ENCODE measurements at places on chromosomes 1 and 21. TPM values are rescaled to one million over a fixed set of nuclear protein-coding genes. Genes with fewer than 3 reads are reported as not detected.

CFHR4 gene
- total RNA-seq, result not detected

GRCh38 chr1:35715568-35716002 is 3.1 kb downstream of the C1orf216 start:
- H3K4me1 ChIP-seq, result no peaks in the 10 kb centered on the region
- peaks cover 10% of the 10 kb centered on the region for H3K36me3 ChIP-seq
- no peak overlapping the region for H3K4me3 ChIP-seq
- no peak overlapping the region for H3K27ac ChIP-seq
- H3K27me3 ChIP-seq, result no peaks in the 10 kb centered on the region

SGIP1 gene
- 1.6 TPM for total RNA-seq

CD247 gene
- 1.2 TPM for total RNA-seq

DNA sequence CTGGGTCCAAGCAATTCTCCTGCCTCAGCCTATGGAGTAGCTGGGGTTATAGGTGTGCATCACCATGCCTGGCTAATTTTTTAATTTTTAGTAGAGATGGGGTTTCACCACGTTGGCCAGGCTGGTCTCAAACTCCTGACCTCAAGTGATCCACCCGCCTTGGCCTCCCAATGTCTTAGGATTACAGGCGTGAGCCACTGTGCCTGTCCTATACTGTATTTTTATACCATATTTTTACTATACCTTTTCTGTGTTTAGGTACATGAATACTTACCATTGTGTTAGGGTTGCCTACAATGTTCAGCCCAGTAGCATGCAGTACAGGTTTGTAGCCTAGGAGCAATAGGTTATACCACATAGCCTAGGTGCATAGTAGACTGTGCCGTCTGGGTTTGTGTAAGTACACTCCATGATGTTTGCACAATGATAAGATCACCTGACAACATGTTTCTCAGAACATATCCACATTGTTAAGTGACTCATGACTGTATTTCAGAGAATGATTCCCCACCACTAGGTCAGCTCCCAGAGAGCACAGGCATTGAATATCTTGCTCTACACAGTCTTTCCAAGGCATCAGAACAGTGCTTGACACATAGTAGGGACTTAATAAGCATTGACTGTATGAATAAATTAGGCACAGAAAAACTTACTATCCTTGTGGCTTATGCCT is 6.0 kb upstream of the CITED4 start:
- H3K4me1 ChIP-seq, result no peaks in the 10 kb centered on the region
- no peaks in the 10 kb centered on the region for H3K27me3 ChIP-seq
- no peak for DNase-seq

PERM1 gene
- total RNA-seq, result not detected

TSPEAR gene
- total RNA-seq, result 1.3 TPM

FCAMR gene
- total RNA-seq, result not detected

DEPDC1 gene
- 23.1 TPM for total RNA-seq

SLC2A5 gene
- not detected for total RNA-seq

GRCh38 chr1:9080705-9081291 is 11.4 kb upstream of the SLC2A5 start:
- H3K27me3 ChIP-seq, result no peaks in the 10 kb centered on the region
- no peak overlapping the region for H3K4me3 ChIP-seq
- peaks cover 3% of the 10 kb centered on the region for H3K4me1 ChIP-seq
- H3K27ac ChIP-seq, result no peak overlapping the region
- H3K36me3 ChIP-seq, result no peaks in the 10 kb centered on the region
- no peak for DNase-seq

SLC16A4 gene
- 0.17 TPM for total RNA-seq

GRCh38 chr1:68116643-68117235 is 66.3 kb upstream of the DIRAS3 start:
- H3K4me1 ChIP-seq, result no peaks in the 10 kb centered on the region
- H3K4me3 ChIP-seq, result no peak overlapping the region
- H3K27ac ChIP-seq, result no peak overlapping the region
- no peak for DNase-seq
- H3K36me3 ChIP-seq, result no peaks in the 10 kb centered on the region

LCK gene
- 37.0 TPM for total RNA-seq

- H3K27ac ChIP-seq, result no peak overlapping the region
- no peaks in the 10 kb centered on the region for H3K36me3 ChIP-seq
- H3K4me1 ChIP-seq, result 0 out of 2 replicates have a peak, but pooled peaks cover 2% of the 10 kb centered on the region
- peak; percentile 43 for DNase-seq
These were observed 5.4 kb upstream of the SIM2 start for GRCh38 chr21:36693489-36694030.

OR10Z1 gene
- not detected for total RNA-seq

NUF2 gene
- total RNA-seq, result 25.2 TPM

CR1 gene
- total RNA-seq, result 0.04 TPM

GRCh38 chr21:29148530-29148929 is 18.1 kb downstream of the MAP3K7CL start:
- H3K36me3 ChIP-seq, result no peaks in the 10 kb centered on the region
- H3K27me3 ChIP-seq, result no peaks in the 10 kb centered on the region
- H3K4me1 ChIP-seq, result no peaks in the 10 kb centered on the region
- H3K4me3 ChIP-seq, result no peak overlapping the region
- H3K27ac ChIP-seq, result no peak overlapping the region

C1QA gene
- total RNA-seq, result not detected

ELK4 gene
- 31.2 TPM for total RNA-seq

DNA sequence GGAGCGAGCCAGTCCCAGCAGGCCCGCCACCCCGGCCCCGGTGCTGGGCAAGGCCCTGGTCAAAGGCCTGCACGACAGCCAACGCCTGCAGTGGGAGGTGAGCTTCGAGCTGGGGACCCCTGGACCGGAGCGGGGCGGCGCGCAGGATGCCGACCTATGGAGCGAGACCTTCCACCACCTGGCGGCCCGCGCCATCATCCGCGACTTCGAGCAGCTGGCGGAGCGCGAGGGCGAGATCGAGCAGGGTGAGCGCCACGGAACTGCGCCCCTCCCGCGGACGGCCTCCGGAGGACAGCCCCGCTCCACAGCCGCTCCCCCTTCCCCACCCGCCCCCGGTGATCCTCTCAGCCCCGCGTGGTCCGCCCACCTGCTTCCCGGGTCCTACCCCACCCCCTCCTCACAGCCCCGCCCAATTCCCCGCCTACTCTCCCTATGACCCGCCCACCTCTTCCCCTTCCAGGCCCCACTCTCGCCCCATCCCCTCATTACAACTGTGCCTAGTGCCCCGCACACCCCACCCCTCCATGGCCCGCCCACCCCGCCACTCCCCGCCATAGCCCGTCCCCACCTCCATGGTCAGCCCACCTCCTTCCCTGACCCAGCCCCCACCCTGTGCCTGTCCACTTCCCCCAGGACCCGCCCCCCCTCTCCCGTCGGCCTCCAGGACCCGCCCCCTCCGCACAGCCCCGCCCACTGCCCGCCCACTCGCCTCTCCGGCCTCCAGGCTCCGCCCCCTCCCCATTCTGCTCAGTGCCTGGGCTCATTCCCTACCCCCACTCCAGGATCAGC is 52.7 kb downstream of the VWA5B1 start:
- DNase-seq, result peak; percentile 94
- no peaks in the 10 kb centered on the region for H3K4me1 ChIP-seq
- H3K4me3 ChIP-seq, result peak overlapping the region; percentile 77
- no peaks in the 10 kb centered on the region for H3K36me3 ChIP-seq

DNA sequence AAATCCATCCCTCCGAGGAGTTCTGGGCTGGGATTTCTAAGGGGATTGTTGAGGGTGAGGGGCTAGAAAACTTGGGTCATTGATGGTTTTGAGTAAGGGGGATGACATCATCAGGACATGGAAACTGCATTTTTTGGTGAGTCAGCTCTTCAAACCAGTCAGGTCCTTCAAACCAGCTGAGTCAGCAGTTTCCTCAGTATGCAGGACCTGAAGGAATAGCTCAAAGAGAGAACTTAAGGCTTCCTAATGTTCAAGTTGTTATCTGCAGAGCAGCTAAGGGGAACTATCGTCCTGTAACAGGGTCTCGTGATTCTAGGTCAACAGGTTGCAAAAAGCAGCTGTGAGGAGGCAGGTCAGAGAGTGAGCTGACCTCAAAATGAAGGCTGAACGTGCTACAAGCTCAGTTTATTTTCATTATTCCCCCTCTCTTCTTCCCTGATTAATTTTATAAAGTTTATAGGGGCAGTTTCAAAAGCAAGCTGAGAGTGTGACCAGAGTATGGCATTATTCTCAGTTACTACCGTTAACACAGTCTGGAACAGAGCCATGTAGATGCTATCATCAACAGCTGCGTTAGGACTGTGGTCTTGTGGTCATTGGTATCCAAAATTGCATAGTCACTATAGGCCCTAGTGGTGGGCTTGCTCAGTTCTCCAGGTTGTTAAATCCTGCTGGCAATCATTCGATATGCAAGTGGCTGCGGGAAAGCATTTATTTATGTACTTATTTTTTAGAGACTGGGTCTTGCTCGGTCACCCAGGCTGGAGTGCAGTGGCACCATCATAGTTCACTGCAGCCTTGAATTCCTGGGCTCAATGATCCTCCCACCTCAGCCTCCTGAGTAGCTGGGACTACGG is 10.7 kb upstream of the SDC3 start:
- no peaks in the 10 kb centered on the region for H3K4me1 ChIP-seq
- DNase-seq, result peak; percentile 21
- H3K27me3 ChIP-seq, result no peaks in the 10 kb centered on the region
- no peak overlapping the region for H3K4me3 ChIP-seq
- H3K36me3 ChIP-seq, result no peaks in the 10 kb centered on the region

DNA sequence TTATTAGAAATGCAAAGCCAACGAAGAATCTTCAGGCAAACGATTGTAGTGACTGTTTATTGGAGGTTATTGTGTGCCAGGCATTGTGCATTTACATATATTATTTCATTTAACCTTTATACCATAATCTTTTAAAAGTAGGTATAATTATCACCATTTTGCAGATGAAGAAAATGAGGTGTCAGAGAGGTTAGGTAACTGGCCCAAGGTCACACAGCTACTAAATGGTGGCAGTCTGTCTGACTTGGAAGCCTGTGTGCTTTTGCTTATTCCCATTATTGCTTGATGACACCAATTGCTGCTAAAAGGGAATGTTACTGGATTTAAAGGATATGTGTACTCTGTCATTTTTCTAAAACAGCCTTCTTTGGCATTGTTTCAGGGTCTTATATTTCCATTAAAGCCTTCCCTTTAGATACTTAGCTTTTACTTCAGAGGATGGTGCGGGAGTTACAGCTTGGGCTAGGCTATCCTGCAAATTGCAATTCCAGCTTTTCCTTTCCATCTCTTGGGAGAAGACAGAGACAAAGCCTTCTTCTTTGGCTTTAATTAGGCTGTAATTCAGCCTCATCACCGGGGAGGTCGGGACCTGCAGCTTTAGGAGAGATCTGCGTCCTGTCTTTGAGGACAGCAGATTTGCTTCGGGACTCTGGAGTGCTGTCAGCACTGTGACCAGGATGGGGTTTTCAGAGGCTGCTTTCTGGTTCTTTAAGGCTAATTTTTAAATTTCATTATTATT is 37.4 kb upstream of the ERRFI1 start:
- H3K27me3 ChIP-seq, result no peaks in the 10 kb centered on the region
- H3K36me3 ChIP-seq, result peaks cover 1% of the 10 kb centered on the region
- no peak overlapping the region for H3K4me3 ChIP-seq
- no peak for DNase-seq

GRCh38 chr1:156499194-156499841 is 1.3 kb downstream of the MEF2D start:
- H3K27ac ChIP-seq, result no peak overlapping the region
- no peak for DNase-seq
- H3K4me1 ChIP-seq, result peaks cover 15% of the 10 kb centered on the region
- no peaks in the 10 kb centered on the region for H3K27me3 ChIP-seq

- DNase-seq, result no peak
- no peak overlapping the region for H3K4me3 ChIP-seq
- H3K4me1 ChIP-seq, result no peaks in the 10 kb centered on the region
- peaks cover 35% of the 10 kb centered on the region for H3K36me3 ChIP-seq
These were observed 92.2 kb downstream of the POU2F1 start for GRCh38 chr1:167312871-167313270.

UMODL1 gene
- not detected for total RNA-seq

DNA sequence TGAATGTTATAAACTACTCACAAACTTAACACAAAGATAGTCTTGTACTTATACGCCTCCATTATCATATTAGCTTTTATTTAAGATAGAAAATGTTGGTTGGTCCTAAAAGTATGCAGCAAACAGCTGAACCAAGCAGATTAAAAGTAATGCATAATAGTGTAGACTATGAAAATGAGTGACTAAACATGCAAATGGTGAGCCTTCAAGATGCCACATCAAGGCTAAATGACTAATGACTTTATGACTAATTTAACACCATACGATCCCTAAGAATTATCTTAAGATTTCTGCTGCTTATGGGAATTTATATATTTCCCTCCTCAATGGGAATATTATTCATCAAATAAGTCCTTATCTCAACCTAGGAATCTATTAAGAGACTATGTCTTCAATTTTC is 4.6 kb downstream of the GPATCH2 start:
- no peak overlapping the region for H3K27ac ChIP-seq
- H3K4me1 ChIP-seq, result no peaks in the 10 kb centered on the region
- no peak overlapping the region for H3K4me3 ChIP-seq
- DNase-seq, result no peak

DNA sequence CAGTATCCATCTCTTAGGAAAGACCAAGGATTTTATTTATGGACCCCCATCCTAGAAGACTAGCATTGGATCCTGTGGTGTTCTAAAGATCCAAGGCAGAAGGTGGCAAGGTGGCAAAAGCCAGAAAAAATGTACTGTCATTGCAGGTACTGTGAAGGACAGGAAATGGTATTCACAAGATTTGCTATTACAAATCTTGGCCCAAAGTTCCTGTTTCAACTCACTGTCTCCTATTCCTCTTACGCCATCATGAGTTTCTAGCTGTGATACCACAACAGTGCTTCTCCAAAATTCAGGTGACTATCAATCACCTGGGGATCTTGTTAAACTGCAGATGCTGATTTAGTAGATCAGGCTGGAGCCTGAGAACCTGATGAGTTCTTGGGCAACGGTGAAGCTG is 21.4 kb downstream of the ACP6 start:
- no peaks in the 10 kb centered on the region for H3K4me1 ChIP-seq
- H3K27me3 ChIP-seq, result no peaks in the 10 kb centered on the region
- DNase-seq, result no peak
- H3K36me3 ChIP-seq, result peaks cover 10% of the 10 kb centered on the region

- H3K4me1 ChIP-seq, result no peaks in the 10 kb centered on the region
- no peak for DNase-seq
These were observed 2204.3 kb downstream of the MRPL39 start for GRCh38 chr21:23402929-23403520.

DNA sequence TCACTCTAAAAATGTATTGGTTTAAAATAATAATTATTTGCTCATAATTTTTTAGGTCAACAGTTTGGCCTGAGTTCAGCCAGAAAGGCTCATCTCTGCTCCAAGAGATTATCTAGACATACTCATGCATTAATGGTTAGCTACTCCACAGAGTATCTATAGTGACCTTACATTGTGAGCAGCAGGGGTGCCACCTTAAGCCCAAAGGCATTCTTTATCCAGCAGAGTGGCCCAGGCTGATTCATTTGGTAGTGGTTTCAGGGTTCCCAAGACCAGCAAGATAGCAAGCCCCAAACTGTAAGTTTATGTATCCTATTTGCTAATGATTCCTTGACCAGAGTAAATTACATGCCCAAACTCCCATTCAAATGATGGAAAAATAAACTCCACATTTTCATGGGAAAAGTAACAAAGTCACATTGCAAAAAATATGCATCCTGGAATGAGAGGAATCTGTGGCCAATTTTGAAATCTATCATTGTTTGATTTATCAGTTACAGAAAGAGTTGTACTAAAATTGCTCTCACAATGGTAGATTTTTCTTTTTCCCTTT is 182.6 kb upstream of the KCNK2 start:
- H3K27ac ChIP-seq, result no peak overlapping the region
- no peaks in the 10 kb centered on the region for H3K4me1 ChIP-seq
- DNase-seq, result no peak

NEK2 gene
- 17.6 TPM for total RNA-seq

GRCh38 chr1:192958871-192959270 is 100.3 kb downstream of the UCHL5 start:
- no peak for DNase-seq
- H3K36me3 ChIP-seq, result no peaks in the 10 kb centered on the region
- no peak overlapping the region for H3K27ac ChIP-seq
- no peak overlapping the region for H3K4me3 ChIP-seq
- no peaks in the 10 kb centered on the region for H3K27me3 ChIP-seq

C8B gene
- not detected for total RNA-seq
